ENCODE measurements at places on chromosomes 11 and 22.
A peak's percentile ranks its signal among the peaks of the same experiment; 100 is the strongest.

DNA sequence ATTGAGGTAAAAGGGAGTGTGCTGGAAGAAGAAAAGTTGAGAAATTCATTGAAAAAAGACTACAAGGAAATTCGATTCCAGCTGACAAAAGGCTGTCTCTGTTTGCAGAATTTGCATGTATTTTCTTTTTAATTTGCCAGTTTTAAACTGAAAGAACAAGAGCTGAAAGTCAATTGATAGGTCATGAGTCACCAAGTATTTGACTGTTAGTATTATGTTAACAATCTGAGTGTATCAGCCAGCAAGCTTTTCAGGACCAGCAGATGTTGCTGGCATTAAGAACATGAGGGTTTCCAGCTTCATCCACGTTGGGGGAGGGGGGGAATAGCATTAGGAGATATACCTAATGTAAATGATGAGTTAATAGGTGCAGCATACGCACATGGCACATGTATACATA lies 726.7 kb downstream of the METTL15 start:
- DNase-seq, result peak; percentile 77

GRCh38 chr11:127226380-127226779 lies 225.8 kb upstream of the KIRREL3 start:
- no peak for DNase-seq

DNA sequence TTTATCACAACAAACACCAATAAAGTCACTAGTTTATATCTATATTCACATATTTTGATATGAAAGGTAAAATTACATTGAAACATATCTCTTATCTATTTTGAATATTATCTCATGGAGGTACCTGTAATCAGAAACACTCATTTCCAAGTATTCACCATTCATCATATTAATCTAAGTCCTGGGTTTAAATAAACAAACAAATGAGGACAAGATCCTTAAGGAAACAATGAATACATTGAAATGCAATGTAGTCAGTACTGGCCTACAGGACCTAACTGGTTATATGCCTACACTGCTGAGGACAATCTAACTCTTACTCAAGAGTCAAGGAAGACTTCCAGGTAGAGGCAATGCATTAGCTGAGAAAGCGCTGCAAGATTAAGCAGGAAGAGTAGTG lies 1411.9 kb upstream of the RAG2 start:
- DNase-seq, result no peak

GRCh38 chr11:44535191-44535980 lies 30.1 kb upstream of the CD82 start:
- DNase-seq, result no peak

- no peak for DNase-seq
Observed at GRCh38 chr22:20206709-20207215, 55.9 kb upstream of the CCDC188 start.

DNA sequence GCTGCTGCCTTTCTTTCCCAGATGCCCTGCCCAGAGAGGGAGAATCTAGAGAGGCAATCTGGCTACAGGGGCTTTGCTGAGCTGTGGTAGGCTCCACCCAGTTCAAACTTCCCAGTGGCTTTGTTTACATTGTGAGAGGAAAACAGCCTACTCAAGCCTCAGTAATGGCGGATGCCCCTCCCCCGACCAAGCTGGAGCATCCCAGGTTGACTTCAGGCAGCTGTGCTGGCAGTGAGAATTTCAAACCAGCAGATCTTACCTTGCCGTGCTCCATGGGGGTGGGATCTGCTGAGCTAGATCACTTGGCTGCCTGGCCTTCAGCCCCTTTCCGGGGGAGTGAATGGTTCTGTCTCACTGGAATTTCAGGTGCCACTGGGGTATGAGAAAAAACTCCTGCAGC lies 12.2 kb downstream of the BDNF start:
- DNase-seq, result no peak

DNA sequence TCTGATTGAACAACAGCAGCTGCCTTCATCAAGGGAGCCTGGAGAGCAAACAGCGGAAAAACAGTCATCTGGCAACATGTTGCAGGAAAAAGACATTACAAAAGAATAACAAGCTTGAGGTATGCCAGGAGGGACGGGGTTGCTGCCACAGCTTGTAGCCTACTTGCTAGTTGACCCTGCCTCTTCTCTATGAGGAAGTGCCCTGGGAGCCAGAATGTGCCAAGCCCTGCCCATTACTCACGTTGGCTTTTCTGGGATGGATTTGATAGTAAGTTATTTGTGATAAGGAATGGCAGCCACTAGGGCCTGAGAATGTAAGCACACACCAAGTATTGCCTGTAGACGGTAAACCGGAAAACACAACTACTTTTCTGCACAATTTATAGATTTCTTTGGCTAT lies 113.5 kb upstream of the KIRREL3 start:
- DNase-seq, result no peak

GRCh38 chr11:31826536-31827438 lies 15.7 kb upstream of the PAX6 start:
- no peak for DNase-seq

DNA sequence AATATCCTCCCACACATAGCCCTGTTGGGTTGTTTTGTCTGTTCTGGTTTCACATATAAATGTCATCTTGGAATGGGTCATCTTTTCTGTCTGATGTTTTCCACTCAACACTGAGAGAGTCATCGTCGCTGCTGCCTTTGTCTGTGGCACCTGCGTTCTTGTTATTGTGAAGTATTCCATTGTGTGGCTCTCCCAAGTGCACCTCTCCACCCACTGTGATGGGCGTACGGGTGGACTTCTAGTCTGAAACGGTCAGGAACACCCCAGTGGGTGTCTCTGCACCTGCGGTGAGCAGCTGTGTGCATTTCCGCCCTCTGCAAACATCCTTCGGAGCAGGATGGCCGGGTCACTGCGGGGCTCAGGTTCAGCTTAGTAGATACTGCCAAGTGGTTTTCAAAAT lies 34.5 kb upstream of the RTL6 start:
- DNase-seq, result no peak

DNA sequence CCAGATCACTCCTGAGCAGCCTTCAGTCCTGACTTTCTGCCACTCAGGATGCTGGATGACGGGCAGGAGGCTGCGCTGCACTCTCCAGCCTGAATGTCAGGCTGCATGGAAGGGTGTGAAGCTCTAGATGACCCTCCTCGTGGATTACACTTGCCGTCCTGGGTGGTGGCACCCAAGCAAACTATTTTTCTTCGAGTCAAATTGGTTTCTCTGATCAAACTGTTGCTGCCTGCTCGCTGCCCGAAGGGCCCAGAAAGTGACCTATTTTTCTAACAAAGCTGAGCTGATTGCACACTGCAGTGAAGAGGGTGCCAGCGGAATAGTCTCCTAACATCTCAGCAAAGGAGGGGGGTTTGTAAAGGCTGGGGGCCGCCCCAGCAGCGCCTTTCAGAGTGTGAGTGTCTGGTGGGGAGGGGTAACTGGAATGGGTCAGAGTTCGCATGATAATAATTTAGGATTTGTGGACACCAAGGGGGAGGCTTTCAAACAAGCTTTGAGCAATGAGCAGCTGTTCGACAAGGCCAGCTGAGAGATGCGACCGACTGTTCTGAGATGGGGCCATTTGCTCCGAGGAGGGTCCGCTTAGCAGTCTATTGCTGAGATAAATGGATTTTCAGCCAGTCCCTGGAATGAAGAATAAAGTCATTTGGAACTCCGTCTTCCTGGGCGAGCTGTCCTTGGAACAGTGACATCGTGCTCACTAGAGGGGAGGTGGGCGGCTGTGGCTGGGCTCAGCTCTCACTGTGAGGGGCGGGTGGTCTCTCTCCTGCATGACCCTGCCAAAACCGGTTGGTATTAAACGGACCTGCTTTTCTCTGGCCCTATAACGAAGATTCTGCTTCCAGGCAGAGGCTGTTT lies 537.6 kb downstream of the BRD1 start:
- no peak for DNase-seq

DNA sequence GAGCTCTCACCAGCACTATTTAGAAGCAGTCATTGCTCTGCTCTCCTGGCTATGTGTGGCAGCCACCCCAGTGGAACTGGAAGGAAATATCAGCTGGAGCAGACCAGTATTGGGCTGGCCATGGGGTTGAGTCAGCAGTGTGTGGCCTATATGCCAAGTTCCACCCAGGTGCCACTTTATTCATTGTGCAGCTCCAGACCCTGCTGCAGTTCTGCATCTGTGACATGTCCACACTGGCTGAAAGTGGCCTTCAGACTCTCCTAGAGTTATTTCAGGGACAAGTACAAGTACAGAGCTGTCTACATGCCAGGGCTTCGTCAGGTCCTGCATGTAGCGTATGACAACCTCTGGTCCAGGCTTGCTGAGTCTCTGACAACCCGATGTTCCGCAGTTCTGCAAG lies 55.2 kb downstream of the CABIN1 start:
- no peak for DNase-seq

DNA sequence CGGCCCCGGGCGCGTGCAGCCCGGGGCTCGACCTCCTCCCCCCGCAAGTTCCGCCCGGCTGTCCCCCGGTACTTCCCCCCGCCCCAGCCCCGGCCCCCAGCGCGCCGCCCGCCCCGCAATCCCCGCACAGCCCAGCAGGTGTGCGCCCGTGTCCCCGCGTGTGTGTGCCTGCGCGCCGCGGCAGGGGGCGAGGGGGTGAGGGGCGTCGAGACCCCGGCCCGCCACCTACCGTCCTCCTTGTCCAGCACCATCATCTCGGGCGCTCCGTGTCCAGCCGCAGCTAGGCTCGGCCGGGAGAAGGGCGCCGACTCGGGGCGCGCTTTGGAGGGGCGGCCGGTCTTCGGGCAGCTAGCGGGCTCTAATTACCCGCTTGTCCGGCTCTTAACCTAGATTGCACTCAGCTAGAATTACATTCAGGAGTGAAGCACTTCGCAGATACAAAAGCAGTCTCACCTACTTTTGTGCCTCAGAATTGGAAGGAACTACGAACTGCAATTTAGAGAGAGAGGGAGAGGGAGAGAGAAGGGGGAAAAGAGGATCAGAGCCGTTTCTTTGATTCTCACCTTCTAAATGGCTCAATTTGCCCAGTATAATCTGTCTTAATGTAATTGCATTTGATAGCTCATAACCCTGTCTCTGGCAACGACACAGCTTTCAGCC lies 439 bp downstream of the LMO1 start:
- no peak for DNase-seq

- no peak for DNase-seq
Observed at GRCh38 chr11:78417175-78417887, at the start of gene GAB2. Gene GAB2, minus strand, starts transcription at chr11:78417820. Its CDS starts 100 bp downstream, at chr11:78417720.

DNA sequence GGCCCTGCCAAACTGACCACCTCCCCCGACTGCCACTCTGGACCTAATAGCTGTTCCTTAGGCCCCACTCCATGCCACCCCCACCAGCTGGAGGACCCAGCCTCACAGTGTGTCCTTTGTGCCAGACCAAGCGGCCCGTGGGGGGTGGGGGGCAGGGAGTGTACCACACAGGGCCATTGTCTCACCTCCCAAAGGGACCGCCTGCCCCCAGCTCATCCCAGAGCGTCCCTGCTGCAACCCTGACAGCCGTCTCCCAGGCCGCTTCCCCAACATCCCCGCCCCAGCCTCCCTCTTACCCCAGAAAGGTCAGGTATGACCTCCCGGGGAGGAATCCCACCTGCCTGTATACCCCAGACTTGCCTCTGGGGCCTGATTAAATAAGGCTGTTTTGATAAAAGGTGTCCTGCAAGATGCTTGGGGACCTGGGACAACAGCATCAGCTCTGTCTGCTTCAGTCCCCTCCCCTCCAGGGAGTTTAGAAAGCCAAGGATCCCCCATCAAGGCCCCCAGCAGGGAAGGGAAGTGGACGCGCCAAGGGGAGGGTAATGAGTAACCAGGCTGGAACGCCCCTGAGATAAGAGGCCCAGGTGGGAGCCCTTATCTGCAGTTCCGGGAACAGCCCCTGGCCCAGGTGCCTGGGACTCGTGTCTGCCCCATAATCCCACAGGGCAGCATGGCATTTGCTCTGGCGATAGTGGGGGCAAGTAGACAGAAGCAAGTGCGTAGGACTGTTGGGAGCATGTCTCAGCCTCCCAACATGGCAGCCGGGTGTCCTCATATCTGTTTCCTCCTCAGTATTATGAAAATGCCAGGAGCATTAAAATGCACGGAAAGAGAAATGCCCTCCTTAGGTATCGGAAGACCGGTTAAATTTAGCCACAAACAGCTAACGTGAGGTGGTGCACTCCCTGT lies 9.0 kb downstream of the CDC42EP1 start:
- no peak for DNase-seq

DNA sequence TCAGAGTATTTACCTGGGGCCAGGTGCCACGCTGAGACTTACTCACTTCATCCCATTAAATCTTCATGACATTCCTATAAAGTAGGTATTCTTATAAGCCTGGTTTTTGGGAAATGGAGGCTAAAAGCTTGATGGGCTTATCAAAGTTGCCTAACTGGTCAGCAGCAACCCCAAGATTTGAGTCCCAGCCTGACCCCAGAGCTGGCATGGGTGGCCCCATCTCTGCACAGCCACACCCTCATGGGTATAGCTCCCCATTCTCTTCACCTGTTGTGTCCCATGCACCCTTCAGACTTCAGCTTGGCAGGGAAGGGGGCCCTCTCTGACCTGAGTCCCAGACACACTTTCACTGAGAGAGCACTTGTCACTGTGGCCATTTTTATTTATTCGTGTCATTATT lies 37.4 kb upstream of the TP53I11 start:
- DNase-seq, result no peak

- no peak for DNase-seq
Observed at GRCh38 chr11:59894616-59895015, 16.0 kb downstream of the OOSP3 start.

- peak; percentile 37 for DNase-seq
Observed at GRCh38 chr11:35927682-35928081, 16.2 kb upstream of the LDLRAD3 start.

- no peak for DNase-seq
Observed at GRCh38 chr11:36253238-36253637, 36.0 kb downstream of the COMMD9 start.

DNA sequence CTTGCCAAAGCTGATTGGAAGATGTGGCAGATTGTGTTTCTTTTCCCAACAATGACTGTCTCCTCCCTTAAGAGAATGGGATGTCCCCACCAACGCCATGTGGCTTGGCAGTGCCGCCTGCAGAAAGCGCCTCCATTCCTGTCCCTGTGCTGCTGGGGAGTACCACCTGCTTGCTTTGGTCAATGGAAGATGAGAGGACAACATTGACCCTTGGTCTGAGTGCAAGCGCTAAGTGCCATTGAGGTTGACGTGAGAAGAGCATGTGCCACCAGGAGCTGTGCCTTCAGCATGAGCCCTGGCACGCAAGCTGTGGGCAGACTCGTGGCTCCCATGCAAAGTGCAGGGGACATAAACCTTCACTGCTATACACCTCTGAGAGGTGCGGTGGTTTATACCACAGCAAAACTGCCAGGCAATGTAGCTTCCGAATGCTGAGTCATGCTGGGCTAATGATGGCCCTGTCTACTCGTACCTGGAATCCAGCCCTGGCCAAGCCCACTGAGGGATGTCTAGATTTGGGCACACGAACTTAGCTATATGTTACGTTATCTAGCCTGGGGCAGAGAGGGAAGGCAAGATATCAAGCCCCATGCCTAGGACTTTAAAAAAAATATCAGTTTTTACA lies 41.9 kb downstream of the MYEOV start:
- DNase-seq, result no peak

- no peak for DNase-seq
Observed at GRCh38 chr11:102883141-102883540, 8.4 kb upstream of the MMP12 start.

GRCh38 chr11:113947994-113948393 lies 26.9 kb upstream of the HTR3A start:
- no peak for DNase-seq

All from retinal pigment epithelial cell (primary cell).